ENCODE measurements at places on chromosomes 7 and 10. TPM values are rescaled to one million over a fixed set of nuclear protein-coding genes. Genes with fewer than 3 reads are reported as not detected.
A peak's percentile ranks its signal among the peaks of the same experiment; 100 is the strongest.

GRCh38 chr7:55983537-55983936, 19.2 kb downstream of the NIPSNAP2 start:
- no peak for DNase-seq

DNA sequence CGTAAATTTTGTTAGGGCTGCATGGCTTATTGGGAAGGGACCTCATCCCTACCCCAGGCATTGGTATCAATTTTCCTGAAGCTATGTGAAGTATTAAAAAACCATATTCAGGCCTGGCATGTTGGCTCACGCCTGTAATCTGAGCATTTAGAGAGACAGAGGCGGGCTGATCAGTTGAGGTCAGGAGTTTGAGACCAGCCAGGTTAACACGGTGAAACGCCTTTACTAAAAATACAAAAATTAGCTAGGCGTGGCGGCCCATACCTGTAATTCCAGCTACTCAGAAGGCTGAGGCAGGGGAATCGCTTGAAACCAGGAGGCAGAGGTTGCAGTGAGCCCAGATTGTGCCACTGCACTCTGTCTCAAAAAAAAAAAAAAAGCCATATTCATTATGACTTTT, 7.1 kb downstream of the TASOR2 start:
- no peak for DNase-seq

DNA sequence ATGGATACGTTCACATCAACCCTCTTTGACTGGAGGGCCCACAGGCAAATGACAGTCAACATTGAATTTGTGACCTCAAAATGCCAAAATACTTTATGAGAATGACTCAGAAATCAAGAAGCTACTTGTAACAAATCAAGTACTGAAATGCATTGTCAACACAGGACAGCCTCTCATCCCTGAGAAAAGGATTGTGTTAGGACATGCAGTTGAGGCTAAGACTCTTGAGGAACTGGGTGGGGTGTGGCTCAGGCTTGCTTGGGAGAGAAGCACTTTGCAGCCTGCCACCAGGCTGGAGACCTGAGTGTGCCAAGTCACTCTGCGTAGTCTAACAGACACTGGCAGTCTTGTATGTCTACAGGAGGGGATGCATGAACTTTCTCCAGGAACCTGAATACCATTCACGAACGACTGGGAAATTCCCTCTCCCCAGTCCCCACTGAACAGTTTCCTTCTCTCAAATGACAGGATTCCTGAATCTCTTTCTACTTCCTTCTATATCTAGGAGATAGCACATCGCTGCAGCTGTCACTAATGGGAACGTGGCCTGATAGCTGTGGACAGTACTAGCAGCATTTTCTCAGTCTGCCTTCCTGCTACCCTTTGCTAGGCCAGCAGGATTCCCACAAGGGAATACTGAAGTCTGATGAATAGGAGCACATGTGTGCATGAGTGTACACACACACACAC, 3.3 kb upstream of the SMO start:
- no peak for DNase-seq

- no peak for DNase-seq
Measured at GRCh38 chr10:85784792-85785191, 581.8 kb downstream of the GRID1 start.

DNA sequence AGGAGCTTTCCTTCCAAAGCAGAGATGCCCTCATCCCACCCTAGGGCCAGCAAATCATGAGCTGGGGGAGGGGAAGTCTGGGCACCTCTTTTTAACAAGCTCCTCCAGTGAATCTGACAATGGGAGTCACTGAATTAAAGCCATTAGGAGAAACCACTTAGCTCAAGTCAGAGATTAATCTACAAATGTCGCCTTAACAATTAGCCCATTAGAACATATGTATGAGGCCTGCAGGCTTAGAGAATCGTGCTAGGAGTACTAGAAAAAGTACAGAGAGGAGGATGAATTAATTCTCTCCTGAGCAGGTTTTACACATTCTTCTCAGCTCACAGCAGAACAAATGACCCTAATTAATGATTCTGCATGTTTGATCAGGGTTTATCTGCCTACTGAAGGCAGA, 381.3 kb downstream of the KCNMA1 start:
- DNase-seq, result peak; percentile 45

DNA sequence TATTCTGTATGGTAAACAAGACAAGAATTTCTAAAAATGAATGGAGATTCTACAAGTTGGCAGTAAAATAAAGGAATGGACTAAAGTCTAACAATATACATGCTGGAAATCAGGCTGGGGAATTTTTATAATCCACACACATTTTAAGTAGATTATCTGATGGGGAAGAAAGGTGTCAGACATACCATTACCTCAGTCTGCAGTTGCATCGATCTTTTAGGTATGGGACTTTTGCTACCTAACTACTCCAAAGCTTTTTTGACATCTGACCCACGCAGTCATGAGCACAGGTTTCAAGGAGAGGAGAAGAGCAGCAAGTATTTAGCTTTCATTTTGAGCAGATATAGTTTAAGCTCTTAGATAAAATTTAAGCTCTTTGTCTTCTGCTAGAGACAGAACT, 113.0 kb downstream of the ZNF438 start:
- DNase-seq, result no peak

- DNase-seq, result no peak
Measured at GRCh38 chr7:140334341-140335057, 63.8 kb downstream of the SLC37A3 start.

DNA sequence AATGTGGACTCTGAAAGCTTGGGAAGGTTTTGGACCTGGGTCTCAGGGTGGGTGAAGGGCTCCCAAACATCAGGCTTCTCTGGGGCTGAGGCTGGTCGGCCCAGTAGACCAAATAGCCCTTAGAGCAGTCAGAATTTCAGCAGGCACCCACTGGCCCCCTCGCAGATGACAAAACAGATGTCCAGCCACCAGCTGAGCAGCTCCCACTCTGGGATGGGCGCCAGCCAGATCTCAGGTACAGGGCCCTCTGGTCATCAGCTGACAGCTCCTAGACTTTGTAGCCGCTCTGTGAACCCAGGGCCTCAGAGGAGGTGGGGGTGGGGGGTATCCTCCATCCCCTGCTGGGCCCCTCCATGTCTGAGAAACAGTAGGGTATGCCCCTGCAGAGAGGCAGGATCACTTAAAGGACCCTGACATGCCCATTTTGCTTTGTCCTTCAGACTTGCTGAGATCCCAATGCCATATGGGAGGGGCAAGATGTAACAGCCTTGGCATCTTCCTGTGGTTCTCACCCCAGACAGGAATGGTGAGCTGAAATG, 26.5 kb downstream of the HSPA12A start:
- DNase-seq, result no peak

GRCh38 chr7:99824091-99824490, 3.7 kb upstream of the CYP3A43 start:
- no peak for DNase-seq

GRCh38 chr10:125392609-125393008, 232.2 kb upstream of the CTBP2 start:
- DNase-seq, result no peak

DNA sequence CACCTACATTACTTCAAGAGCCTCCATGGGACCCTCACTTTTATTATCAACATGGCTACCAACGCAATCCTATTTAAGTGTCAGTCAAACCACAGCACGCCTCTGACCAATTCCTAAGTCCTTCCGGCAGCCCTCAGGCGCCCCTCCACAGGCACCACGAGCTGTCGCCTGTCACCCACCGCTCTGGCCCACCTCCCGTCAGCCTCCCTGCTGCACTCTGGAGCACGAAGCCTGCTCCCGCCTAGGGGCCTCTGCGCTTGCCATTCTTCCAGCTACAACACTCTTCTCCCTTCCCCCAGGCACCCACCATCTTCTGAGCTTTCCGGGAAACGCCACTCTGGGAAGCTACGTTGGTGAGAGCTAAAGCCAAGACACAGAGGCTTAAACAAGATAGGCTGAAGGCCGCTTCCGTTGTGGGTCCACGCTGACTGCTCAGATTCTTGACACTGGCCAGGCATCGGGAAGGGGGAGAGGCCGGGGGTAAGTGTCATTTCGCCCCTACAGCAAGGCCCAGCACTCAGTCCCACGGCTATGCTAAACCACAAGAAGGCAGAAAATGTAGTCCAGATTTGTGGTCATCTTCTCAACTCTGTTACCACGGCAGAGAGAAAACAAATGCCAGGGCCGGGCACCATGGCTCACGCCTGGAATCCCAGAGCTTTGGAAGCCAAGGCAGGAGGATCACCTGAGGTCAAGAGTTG, 56.7 kb downstream of the GNA12 start:
- no peak for DNase-seq

DNA sequence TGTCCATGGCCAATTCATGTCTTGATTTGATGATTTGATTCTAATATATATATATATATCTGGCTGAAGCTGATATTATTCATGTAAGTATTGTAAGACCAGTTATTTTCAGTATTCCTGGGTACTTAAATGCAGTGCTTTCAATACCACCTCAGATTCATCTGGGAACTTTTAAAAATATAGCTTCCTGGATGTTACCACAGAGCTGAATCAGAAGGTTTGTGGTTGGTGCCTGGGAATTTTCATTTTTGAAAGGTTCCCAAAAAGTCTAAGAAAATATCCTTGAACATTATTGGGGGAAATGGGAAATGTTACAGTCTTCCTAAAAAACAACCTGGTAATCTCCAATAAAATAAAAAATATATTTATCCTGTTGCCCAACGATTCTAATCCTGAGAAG, 10.7 kb upstream of the PPP3CB start:
- DNase-seq, result no peak

DNA sequence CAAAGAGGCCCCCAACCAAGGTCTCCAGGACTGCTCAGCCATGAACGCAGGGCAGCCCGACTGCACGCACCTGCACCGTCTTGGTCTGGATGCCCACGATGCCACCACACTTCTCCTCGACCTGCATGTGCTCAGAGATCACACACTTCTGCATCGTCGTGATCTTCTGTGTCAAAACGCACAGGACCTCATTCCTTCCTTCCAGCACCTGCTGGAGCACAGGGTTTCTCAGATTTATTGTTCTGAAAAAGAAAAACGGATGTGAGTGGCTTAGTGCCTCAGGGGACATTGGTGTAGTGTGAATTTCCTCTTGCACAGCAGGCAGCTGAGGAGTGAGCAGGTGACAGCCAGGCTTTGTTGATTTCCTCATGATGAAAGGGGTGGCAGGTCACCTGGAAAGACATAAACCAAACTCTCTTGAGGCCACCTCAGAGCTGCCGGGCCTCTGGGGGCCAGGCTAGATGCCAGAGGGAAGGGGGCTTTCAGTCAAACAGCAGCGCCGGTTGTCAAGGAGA, 38.2 kb downstream of the GSDME start:
- DNase-seq, result no peak

DNA sequence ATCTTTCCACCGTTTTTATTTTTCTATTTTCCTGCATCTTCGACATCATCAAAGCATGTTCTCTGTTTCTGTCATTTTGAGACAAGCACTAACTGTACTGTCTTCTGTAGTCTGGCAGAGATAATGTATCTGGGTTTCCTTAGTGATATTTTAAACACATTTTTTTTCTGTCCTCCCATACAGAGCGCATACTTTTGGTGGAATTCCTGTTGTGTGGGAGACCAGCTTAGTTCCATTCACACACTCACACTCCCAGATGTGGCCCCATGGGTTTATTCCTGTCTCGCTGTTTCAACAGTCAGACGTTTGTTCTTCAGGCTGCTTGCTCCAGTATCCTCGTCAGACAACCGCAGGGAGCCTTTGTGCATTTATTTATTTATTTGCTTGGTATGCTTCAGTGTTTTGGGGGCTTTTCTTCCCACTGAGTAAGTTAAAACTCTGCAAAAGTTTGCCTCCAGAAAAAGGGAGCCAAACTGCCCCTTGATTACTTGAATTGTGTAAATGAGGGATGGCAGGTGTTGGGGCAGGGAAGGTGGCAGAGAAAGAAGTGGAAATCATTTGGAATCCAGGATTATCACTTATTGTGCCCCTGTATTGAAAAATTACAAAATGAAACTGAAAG, 456.8 kb upstream of the KLF6 start:
- DNase-seq, result peak; percentile 78

DNA sequence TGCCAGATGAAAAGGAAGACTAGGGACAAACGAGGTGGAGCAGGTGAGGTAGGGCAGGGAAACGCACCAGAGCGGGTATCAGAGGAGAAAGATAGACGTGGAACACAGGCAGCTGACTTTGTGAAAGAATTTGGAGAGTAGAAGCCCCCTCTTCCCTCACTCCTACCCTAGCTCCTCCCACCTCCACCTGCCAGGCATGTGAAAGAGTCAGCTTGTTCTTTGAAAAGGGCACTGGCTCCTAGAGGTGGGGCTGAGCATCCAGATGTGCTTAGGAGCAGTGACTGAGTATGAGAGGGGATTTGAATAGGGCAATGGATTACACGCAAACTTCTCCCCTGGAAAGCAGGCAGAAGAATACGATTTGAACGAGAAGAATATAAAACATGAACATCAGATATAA, 174.2 kb upstream of the INHBA start:
- DNase-seq, result no peak

DNA sequence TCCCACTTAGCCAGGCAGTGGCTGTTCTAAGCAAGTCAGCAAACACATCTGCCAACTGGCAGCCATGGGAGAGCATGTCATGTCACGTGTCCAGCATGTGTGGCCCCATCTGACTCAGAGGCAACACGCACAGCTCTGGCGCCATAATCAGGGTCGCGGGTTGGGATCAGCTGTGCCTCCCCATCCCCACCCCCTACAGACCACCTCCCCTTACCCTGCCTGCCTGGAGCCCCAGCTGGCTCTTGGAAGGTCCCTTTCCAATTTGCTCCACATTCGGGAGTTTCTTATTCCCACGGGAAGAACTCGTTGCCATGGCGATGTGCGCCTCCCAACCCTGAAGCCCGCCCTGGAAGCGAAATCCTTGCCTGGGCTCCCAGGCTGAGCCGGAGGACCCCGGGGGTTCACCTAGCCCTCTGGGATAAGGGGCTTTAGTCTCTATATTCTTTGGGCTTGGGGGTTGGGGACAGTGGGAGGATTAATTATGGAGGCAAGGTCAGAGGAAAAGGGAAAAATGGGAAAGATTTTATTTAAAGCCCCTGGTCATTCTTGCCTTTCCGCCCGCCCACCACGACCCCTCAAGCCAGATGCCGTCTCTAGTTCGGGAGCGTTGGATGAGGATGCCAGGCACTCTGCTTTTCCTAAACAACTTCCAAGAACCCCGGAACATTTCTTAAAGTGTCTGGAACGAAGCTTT, 283.7 kb downstream of the ZEB1 start:
- peak; percentile 77 for DNase-seq

- DNase-seq, result no peak
Measured at GRCh38 chr10:62582101-62582705, 208.0 kb downstream of the ZNF365 start.

DNA sequence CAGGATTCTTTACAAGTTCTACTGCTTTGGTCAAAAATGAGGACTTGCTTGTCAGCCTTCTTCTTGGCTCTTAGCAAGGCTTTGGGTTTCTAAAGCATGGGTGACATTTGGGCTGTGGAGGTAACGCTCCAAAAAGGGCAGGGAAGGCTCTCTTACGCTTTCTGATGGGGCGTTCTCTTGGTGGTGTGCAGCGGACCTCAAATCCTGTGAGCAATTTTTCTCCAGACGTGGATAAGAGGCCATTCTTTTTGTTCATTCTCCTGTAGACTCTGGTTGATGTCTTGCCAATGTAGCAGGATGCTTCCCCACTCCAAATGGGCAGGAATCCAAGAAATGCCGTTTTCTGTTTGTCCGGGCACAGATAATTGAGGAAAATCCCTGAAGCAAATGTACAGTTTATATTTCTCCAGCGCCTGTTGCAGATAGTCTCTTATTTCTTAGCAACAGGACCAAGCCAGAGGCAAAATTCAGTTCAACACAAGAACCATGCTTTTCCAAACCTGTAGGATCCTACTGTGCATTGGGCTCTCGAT, 138.4 kb upstream of the NFE2L3 start:
- peak; percentile 47 for DNase-seq

POM121L12 gene
- polyA plus RNA-seq, result not detected

PRF1 gene
- 4.3 TPM for polyA plus RNA-seq
